ENCODE measurements at places on chromosomes 1 and 21. TPM values are rescaled to one million over a fixed set of nuclear protein-coding genes. Genes with fewer than 3 reads are reported as not detected.

The SPOCD1 gene
- not detected for polyA plus RNA-seq

The MNDA gene
- 0.59 TPM for polyA plus RNA-seq

The REG4 gene
- polyA plus RNA-seq: 4.4 TPM

The AMY2A gene
- not detected for polyA plus RNA-seq

The TNFRSF9 gene
- 14.4 TPM for polyA plus RNA-seq

The MTARC1 gene
- polyA plus RNA-seq: not detected

The ADAMTS5 gene
- polyA plus RNA-seq: not detected

The PSMB2 gene
- 87.0 TPM for polyA plus RNA-seq

The GJA9 gene
- polyA plus RNA-seq: not detected

The RHD gene
- polyA plus RNA-seq: 0.46 TPM

The SEC16B gene
- not detected for polyA plus RNA-seq

The CELA3B gene
- polyA plus RNA-seq: not detected

The CCDC181 gene
- not detected for polyA plus RNA-seq

The FCAMR gene
- polyA plus RNA-seq: not detected

The ATP1A2 gene
- not detected for polyA plus RNA-seq

The GPR25 gene
- polyA plus RNA-seq: 34.0 TPM

The ETV3L gene
- polyA plus RNA-seq: not detected

The CD1E gene
- not detected for polyA plus RNA-seq

The MPL gene
- not detected for polyA plus RNA-seq

The VN1R5 gene
- not detected for polyA plus RNA-seq

The CSF1 gene
- polyA plus RNA-seq: 5.6 TPM

The PLA2G2C gene
- not detected for polyA plus RNA-seq

The OR2G6 gene
- not detected for polyA plus RNA-seq

The VCAM1 gene
- polyA plus RNA-seq: 0.51 TPM

The RIMKLA gene
- polyA plus RNA-seq: 0.24 TPM

The FCRL4 gene
- not detected for polyA plus RNA-seq

The FAM89A gene
- 10.5 TPM for polyA plus RNA-seq

The FLG2 gene
- not detected for polyA plus RNA-seq
